ENCODE measurements at places on chromosomes 1 and 21.

- DNase-seq: no peak
These were observed 13.9 kb upstream of the TMEM222 start for GRCh38 chr1:27307874-27308598.

DNA sequence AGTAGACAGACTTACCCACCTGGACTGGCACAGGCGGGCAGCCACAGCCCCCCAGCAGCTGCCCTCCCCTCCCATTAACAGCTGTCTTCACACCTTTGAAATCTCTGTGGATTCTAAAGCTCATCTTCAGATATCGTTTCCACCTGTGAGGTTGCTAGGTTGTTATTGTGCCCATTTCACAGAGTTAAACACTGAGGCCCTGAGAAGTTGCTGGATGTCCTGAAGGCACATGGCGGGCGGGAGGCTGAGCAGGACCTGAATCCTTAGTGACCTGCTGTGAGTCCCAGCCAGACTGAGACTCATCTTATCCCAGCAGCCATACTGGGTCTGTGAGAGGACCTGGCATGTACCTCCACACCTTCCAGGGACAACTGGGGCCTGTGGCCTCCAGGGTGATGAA, 134.8 kb upstream of the TMEM51 start:
- no peak for DNase-seq

DNA sequence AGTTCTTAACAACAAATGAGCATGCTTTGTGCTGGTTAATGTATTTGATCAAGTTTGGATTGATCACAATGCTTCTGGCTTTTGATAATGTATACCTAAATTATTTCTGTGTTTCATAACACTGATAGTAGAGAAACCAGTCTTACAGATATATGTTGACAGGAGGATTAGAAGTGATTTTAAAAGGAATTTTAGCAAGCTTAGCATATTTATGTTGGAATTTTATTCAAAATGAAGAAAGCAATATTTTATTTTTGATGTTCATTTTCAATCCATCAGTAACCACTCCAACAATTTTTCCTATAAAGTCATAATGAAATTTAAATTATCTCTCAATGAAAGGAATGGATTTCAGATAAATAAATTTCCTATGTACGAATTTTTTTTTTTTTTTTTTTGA, 291.8 kb downstream of the HHIPL2 start:
- no peak for DNase-seq

DNA sequence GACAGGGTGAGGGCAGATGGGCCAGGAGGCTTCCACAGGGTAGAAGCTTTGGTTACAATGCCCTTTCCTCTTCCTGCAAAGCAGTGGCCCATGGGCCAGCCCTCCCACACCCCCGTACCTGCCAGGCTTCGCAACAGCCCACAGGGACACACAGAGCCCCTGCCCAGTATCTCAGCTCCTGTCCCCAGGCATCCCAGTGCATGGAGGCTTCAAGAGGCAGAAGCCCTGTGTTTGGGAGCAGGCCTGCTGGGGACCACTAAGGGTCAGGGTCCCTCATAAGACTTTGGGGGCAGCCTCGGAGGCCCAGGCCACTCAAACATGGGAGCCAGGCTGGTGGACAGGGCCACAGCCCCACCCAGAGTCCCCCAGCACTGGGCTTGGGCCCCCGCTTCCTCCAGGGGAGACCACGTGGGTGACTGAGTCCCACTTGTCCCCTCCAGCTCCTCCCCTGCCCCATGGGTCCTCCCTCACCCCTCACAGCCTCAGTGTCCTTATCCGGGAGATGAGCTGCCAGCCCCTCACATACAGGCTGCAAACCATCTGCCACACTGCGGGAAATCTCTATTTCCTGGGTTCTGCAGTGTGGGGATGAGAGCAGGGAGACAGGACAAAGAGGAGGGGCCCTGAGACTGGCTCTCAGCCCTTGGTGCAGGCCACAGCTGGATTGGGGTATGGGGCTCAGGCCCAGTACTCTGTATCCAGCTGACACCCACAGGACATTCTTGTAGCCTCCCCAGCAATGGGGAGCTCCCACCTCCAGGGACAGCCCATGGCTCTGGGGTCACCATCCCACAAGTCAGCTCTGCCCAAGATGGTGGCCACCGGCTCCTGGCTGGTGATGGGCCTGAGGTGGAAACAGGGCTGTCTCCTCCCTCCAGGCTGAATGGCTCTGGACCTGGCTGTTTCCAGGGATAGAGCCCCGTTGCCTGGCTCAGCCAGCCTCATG, 50.7 kb downstream of the WNT9A start:
- peak; percentile 77 for DNase-seq

GRCh38 chr1:243260221-243260880, 4.5 kb downstream of the SDCCAG8 start:
- no peak for DNase-seq

DNA sequence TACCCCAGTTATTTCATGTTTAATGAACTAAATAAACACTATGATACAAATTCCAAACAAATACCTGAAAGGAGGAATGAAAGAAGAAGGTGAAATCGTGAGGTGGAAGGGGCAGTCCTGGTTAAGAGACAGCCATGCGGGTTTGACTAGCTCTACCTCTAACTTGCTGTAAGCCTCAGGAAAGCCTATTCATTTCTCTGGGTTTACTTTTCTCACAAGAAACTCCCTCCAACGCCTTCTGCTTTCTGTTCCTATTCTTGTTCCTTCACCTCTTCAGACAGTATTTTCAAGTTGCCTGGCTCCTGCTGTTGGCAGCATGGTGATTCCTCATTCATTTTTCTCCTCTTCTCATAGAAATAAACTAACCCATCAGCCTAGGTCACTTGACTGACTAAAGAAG, 92.4 kb downstream of the NTPCR start:
- no peak for DNase-seq

GRCh38 chr1:100614570-100614969, 76.6 kb downstream of the GPR88 start:
- DNase-seq: no peak

DNA sequence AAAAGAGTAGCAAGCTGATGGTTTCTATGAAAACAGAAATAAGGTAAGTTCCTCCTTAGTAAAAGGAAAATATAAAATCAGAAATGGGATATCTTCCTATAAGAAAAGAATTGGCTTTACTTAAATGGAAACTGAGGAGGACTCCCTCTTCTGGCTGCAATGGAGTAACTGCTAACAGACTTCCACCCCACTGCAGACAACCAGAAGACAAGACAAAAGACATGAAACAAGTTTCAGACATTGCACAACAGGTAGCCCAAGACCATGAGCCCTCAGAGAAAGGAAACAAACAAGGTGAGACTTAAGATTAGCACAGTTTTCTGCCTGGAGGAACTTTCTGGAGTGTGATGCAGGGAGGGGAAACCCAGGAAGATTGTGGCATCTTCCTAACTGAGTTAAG, 17.0 kb upstream of the OLFML2B start:
- DNase-seq: no peak

GRCh38 chr1:239421811-239422210, 35.4 kb downstream of the CHRM3 start:
- no peak for DNase-seq

GRCh38 chr1:209635850-209636249, 16.4 kb downstream of the LAMB3 start:
- no peak for DNase-seq
